Activated CD8-positive, alpha-beta memory T cell treated with anti-CD3 and anti-CD28 coated beads, Interleukin-2, amount 10 ng/mL, durations not matched to agents 7 days and 5 days (primary cell): ENCODE measurements at places on chromosomes 2 and 18. TPM values are rescaled to one million over a fixed set of nuclear protein-coding genes. Genes with fewer than 3 reads are reported as not detected.

- H3K27ac ChIP-seq = no peak overlapping the region
- no peaks in the 10 kb centered on the region for H3K36me3 ChIP-seq
- H3K27me3 ChIP-seq = no peaks in the 10 kb centered on the region
- peaks cover 2% of the 10 kb centered on the region for H3K4me1 ChIP-seq
Observed at GRCh38 chr2:144348846-144349245, 171.1 kb downstream of the ZEB2 start.

GRCh38 chr2:215900203-215900611, 113.1 kb downstream of the MREG start:
- H3K4me1 ChIP-seq = no peaks in the 10 kb centered on the region
- no peak for DNase-seq
- no peak overlapping the region for H3K4me3 ChIP-seq
- H3K27me3 ChIP-seq = peaks cover 27% of the 10 kb centered on the region

The GAD1 gene
- total RNA-seq = 3.7 TPM

The HOXD13 gene
- total RNA-seq = not detected

The OR6B2 gene
- not detected for total RNA-seq

The G6PC2 gene
- total RNA-seq = not detected

The EVX2 gene
- not detected for total RNA-seq
